Activated CD4-positive, alpha-beta T cell treated with anti-CD3 and anti-CD28 coated beads, Interleukin-2, amount 10 ng/mL, durations not matched to agents 24 days and 14 days (primary cell): ENCODE measurements at places on chromosomes 3 and 15.

- no peak for DNase-seq
- no peak overlapping the region for H3K27ac ChIP-seq
- peaks cover 30% of the 10 kb centered on the region for H3K4me1 ChIP-seq
- no peaks in the 10 kb centered on the region for H3K27me3 ChIP-seq
- no peak overlapping the region for H3K4me3 ChIP-seq
- H3K36me3 ChIP-seq: no peaks in the 10 kb centered on the region
Measured at GRCh38 chr15:56968821-56969220, 50.4 kb downstream of the TCF12 start.

GRCh38 chr15:85421116-85421925, 40.9 kb downstream of the AKAP13 start:
- H3K27me3 ChIP-seq: no peaks in the 10 kb centered on the region
- peaks cover 39% of the 10 kb centered on the region for H3K4me1 ChIP-seq
- DNase-seq: no peak
- H3K4me3 ChIP-seq: no peak overlapping the region
- H3K36me3 ChIP-seq: peaks cover 6% of the 10 kb centered on the region
- no peak overlapping the region for H3K27ac ChIP-seq

GRCh38 chr15:95494971-95495541, 835.4 kb upstream of the NR2F2 start:
- H3K27ac ChIP-seq: no peak overlapping the region
- H3K36me3 ChIP-seq: no peaks in the 10 kb centered on the region
- no peak overlapping the region for H3K4me3 ChIP-seq
- H3K4me1 ChIP-seq: peaks cover 8% of the 10 kb centered on the region
- no peak for DNase-seq

- no peaks in the 10 kb centered on the region for H3K36me3 ChIP-seq
- no peaks in the 10 kb centered on the region for H3K4me1 ChIP-seq
- no peaks in the 10 kb centered on the region for H3K27me3 ChIP-seq
- no peak overlapping the region for H3K4me3 ChIP-seq
Measured at GRCh38 chr3:63386568-63386967, 108.5 kb downstream of the SYNPR start.

DNA sequence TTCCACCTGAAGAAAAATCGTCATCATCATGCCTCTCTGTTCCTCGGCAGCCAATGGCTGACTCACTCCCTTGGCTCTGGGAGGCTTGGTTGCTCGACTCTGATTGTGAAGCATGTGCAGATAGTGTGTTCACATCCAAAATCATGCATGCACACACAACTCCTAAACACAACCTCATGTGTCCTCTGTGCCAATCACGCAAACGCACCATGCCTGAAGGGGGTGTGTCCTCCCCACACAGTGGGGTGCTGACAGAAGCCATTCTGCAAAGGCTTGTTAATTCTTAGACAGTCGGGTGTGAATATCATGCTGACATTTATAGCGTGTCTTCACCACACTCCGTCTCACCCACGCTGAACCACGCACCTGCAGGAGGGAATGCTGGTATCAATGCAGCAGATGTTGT, 11.4 kb upstream of the CCDC174 start:
- DNase-seq: no peak
- H3K36me3 ChIP-seq: no peaks in the 10 kb centered on the region
- no peak overlapping the region for H3K4me3 ChIP-seq
- peaks cover 39% of the 10 kb centered on the region for H3K27me3 ChIP-seq
- no peak overlapping the region for H3K27ac ChIP-seq

DNA sequence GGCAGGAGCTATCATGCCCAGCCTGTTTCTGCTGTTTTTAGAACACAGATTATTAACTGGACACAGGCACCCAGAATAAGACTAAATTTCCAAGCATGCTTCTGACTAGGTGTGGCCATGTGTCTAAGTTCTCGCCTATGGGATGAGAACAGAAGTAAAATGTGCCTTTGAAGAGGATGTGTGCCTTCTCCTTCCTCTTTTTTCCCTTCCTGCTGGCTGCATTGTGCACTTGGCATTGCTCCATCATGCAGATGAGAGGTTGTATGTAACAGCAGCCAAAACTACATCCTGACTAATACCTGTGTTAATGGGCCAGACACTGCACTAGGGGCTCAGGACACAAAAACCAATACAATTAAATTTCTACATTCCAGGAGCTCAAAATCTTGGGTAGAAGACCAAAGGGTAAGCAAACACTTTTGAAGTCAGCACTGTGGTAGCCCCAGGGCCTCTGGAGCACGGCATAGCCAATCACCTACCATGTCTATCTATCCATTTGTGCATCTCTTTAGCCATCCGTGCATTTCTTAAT, 40.9 kb upstream of the RNU6-1 start:
- no peaks in the 10 kb centered on the region for H3K36me3 ChIP-seq
- peaks cover 17% of the 10 kb centered on the region for H3K27me3 ChIP-seq
- no peak for DNase-seq
- H3K4me1 ChIP-seq: peaks cover 9% of the 10 kb centered on the region
- H3K27ac ChIP-seq: no peak overlapping the region

DNA sequence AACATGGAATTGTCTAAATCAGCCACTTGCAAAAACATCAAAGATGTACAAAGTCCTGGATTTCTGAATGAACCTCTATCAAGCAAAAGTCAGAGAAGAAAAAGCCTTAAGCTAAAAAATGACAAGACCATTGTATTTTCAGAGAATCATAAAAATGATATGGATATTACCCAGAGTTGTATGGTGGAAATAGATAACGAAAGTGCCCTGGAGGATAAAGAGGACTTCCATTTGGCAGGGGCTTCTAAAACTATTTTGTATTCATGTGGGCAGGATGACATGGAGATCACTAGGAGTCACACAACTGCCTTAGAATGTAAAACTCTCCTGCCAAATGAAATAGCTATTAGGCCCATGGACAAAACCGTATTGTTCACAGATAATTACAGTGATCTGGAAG, 29.3 kb downstream of the KNL1 start:
- H3K27ac ChIP-seq: no peak overlapping the region
- H3K4me1 ChIP-seq: no peaks in the 10 kb centered on the region
- peaks cover 36% of the 10 kb centered on the region for H3K36me3 ChIP-seq
- H3K4me3 ChIP-seq: no peak overlapping the region
- no peak for DNase-seq
